ENCODE measurements at places on chromosomes 16 and 17.

DNA sequence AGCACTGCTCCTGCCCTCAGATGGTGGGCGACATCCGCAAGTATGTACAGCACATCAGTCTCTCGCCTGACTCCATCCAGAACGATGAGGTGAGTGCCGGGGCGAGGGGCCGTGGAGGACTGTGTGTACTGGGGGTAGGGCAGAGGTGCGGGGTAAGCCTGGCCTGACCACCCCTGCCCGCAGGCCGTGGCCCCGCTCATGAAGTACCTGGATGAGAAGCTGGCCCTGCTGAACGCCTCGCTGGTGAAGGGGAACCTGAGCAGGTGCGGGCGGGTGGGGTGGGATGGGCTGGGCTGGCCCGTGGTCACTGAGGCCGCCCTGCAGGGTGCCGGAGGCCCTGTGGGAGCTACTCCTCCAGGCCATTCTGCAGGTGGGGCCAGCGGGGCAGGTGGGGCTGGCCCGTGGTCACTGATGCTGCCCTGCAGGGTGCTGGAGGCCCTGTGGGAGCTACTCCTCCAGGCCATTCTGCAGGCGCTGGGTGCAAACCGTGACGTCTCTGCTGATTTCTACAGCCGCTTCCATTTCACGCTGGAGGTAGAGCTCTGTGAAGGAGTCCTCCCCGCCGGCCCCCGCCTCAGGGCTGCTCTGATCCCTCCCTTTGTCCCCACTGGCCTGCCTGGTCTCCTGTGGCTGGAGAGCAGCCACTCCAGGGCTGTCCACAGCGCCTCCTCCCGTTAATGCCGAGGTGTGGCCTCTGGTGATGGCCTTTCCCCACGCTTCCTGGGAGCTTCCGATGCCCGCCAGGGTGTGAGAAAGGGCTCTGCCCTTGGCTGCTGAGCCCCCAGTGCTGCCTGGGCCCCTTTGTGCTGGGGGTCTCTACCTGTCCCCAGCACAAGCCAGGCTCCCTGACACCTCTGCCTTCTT lies 5.0 kb downstream of the TSR3 start:
- DNase-seq, result no peak

GRCh38 chr17:17398188-17398942 lies 78.4 kb upstream of the MED9 start:
- DNase-seq, result no peak

DNA sequence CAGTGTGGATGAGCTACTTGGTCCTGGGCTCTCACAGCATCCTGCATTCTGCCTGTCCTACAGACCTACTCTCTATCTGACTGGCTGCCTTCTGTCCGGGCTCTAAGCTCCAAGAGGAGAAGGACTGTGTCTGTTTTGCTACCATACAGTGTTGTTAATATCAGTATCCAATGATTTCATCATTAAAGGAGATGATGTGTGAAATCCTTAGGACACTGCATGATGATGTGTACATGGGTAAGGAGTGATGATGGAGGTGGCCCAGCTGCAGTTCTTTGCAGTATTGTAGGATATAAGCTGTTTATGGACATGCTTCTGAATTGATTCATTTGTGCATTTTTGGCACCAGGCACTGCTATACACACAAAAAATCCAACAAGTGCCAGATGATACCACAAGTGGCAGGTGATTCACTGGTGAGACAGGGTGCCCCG lies 536.9 kb upstream of the CDH11 start:
- no peak for DNase-seq

DNA sequence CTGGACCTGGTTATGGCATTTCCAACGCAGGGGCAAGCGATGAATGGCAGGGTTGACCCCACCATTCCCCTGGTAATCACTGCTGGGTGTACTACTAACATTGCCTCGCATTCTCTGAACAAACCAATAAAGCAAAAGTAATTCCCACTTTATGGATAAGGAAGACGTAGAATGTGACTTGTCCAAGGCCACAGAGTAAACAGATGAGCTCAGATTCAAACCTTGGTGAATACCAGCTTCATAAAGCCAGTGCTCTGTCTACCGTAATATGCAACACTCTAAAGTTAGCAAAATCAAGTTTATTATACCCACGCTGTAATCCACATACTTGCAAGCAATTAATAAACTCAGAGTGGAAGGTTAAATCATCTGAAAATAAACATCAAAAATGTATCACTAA lies 59.6 kb downstream of the ANKFY1 start:
- DNase-seq, result no peak

GRCh38 chr16:73032541-73033270 lies 15.2 kb downstream of the ZFHX3 start:
- DNase-seq, result no peak

- DNase-seq, result no peak
These were observed 9.0 kb downstream of the TEKT5 start for GRCh38 chr16:10685709-10686108.

GRCh38 chr17:78237401-78238012 lies 6.1 kb downstream of the TMEM235 start:
- no peak for DNase-seq

DNA sequence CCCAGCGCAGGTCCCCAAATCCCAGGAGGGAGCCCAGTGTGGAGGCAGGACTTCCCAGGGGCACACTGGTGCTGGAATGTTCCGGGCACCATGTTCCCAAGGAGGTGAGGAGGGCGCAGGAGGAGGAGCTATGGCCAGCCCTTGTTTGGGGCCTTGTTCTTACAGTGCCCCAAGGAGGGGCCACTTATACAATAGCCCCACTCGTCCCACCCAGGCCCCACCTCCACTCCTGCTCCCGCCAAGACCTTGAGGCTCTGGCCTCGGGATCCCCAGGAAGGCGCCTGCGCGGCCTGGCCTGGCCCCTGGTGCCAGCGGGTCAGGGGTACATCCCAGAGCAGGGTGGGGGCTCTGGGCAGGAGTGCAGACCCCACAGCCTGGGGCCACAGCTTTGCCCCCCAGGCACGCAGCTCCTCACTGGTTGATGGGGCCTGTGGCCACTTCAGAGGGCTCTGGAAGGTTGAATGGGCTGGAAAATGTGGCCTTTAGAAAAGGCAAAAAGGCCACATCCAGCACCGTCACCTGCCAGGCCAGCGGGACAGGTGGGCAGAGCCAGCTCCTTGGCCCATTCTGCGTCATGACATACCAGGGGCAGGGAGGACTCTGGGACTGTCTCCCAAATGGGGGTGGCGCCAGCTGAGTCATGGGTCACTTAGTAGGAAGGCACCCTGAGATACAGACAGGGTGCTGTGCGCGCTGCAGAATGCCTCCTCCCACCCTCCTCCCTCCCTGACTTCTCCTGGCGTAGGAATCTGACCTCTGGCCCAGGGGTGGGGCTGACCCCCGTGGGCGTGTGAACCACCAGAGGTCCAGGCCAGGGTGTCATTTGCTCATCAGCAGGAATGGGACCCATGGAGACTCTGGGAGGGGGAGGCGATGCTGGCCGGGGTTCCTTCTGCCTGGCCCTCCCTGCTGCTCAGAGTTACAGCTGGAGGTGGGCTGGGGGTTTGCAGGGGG lies 32.3 kb upstream of the PVALEF start:
- no peak for DNase-seq

Measured in stimulated activated CD4-positive, alpha-beta T cell treated with anti-CD3 and anti-CD28 coated beads, Interleukin-4, amount 100 ng/mL, for 1 hour (primary cell).